Hypothalamus (tissue), 51 donors: ENCODE measurements at places on chromosomes 16 and 17.

DNA sequence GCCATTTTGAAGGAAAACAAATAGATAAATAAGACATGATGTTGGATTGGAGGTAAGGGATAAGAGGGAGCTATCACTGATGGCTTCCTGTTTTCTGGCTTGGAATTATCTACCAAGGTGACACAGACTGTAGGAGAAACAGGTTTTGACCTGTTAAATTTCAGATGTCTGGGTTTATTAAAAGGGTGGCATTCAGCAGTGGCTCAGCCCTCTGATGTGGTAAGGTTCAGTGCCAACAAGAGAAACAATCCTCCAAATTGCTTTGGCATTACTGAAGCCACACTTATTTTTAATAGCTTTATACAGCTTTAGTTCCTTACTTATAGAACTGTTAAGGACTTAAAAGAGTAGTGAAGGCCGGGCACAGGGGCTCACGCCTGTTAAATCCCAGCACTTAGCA, 37.0 kb upstream of the AKAP1 start:
- no peak for DNase-seq

- DNase-seq, result no peak
These were observed 520.4 kb downstream of the WWOX start for GRCh38 chr16:78619811-78620210.

DNA sequence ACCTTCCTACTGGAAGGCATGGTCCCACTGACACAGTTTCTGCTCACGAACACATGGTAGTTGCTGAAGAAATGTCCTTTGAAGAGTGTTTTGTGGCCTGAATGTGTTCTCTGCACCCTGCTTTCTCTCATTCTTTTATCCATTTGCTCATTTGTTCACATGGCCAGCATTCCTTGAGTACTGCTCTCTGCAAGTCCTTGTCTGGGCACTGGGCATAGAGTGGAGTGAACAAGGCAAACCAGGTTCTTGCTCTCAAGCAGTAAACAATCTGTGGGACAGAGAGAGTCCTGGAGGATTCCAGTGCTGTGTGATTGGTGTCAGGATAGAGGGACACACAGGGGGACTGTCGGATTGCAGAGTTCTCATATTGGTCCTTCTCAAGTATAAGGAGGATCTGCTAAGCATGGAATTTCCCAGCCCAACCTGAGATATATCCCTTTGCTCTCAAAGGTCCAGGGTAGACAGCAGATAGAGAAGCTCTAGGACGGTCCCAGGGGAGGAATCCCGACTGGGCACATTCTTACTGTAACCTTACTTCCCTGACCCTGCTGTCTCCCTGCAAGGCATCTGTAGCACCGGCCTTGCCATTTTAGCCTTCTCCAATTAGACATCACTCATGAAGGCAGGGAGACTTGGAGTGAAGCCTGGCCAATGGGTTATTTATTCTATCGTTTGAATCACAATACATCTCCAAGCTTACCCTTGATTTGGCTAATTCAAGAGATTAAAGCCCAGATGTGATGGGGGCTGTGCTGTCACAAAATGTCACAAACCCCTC, 32.3 kb downstream of the ARL4D start:
- DNase-seq, result no peak

DNA sequence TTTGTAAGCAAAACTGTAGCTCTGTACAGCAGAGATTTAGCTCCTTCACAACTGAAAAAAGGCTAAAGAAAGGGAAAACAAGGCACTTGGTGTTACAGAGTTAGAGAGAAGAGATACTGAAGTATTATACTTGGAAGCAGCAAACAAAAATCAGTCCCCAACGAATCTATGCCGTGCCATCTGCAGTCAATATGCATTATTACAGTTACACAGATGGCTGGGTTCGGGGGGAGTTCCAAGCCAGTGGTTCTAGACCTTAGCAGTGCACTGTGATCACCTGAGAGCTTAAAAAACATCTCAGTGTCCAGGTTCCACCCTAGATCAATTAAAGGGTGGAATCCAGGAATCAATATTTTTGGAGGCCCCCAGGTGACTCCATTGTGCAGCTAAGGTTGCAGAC, 489.9 kb downstream of the SHISA9 start:
- no peak for DNase-seq

- no peak for DNase-seq
These were observed 2.8 kb upstream of the DNASE1 start for GRCh38 chr16:3651461-3652372.

- no peak for DNase-seq
These were observed 17.7 kb upstream of the SLC12A3 start for GRCh38 chr16:56847173-56847910.

- DNase-seq, result no peak
These were observed 107.8 kb downstream of the CLEC16A start for GRCh38 chr16:11051879-11052808.

- DNase-seq, result no peak
These were observed 57.5 kb downstream of the PARN start for GRCh38 chr16:14572535-14572934.

DNA sequence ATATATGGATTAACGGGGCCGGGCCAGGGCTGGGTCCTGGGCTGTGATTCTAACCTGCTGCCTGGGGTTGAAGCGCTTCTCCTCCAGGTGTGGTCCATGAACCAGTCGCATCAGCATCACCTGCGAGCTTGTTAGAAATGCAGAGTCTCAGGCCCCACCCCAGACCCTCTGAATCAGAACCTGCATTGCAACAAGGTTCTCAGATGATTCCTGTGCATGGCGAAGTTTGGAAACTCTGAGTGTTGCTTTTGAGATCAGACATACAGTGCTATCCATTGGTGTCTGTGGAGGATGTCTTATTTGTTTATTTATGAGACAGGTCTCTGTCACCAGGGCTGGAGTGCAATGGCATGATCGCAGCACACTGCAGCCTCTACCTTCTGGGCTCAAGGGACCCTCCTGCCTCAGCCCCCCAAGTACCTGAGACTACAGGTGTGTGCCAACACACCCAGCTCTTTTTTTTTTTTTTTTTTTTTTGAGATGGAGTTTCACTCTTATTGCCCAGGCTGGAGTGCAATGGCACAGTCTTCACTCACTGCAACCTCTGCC, 99.8 kb downstream of the PITPNC1 start:
- DNase-seq, result no peak

DNA sequence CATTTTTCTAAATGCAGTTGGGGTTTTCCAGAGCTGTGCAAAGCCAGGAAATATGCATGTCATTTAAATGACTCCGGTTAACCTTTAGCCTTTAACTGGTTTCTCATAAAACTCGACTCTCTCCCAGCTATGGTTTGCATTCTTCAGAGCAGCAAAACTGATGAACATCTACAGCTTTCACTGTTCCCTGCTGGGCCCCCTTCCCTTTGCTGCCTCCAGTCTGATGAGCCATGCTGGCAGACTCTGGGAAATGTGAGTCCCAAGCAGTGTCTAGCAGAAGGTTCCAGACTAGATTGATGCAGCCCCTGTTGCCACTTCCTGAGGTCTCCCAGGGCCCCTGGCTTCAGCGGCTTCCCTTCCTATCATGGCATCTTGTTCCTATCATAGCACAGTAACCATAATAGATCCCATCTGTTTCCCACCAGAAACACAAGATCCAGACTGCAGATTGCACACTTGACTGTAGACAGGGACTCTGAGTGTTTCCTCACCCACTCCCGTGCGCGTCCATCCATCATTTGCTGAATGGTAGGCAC, 135.4 kb downstream of the CLEC16A start:
- no peak for DNase-seq

GRCh38 chr17:74919440-74920305, 3.4 kb downstream of the USH1G start:
- DNase-seq, result no peak

DNA sequence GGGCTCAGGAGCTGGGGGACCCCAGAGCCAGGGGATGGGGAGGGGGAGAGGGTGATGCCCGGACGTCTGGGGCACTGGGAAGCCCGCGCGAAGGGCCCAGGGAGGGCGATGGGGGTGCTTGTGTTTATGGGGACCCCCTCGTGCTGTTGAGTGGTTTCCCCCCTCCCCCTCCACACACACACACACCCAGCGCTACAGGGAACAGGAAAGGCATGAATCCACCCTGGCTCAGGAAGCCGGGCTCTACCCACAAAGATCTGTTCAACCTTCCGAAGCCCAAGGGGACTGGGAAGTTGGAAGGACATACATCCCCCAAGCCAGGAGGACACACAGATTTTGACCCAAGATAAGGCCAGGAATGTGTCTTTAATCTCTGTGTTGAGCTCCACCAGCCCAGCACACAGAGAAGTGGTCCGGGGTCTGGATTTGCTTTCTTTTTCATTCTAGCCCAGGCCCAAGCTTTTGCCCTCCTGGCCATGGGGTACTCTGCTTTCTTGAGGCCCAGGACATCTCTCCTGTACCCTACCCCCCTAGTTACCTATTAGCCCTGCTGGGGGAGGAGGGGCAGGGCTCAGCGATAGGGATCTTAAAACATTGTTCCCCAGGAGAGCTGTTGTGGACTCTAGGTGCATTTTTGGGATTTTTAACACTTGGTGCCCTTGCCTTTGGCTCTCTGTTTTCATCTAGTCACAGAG, 1.2 kb downstream of the UBALD2 start:
- DNase-seq, result no peak

DNA sequence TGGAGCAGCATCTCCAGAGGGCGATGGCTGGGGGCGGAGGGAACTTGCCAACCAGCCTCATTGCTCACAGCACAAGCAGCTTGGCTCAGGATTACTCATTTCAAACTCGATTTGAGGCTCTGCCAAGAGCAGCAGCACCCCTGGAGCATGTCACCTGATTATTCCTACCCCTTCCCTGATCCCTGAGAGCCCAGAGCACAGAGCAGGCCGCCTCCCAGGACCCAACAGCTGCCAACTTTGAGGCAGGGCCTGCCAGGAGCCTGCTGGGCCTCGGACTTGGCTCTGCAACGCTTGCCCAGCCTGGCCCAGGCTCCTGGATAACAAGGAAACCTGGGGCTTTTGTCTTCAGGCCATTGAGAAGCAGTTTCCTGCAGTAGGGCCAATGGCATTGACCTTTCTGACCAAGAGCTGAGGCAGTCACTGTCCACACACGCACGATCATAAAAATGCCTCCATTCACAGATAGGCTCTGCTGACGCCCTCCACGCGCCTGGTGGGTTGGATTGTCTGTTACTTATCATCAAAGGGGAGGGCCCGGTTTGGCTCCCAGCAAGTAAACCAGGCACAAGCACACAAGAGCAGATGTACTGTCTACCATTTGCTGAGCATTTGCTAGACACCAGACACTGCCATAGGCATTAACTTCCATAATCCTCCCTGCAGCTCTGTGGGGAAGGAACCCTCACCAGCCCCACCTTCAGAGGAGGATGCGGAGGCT, 406.6 kb upstream of the EEF2KMT start:
- DNase-seq, result peak; percentile 8

DNA sequence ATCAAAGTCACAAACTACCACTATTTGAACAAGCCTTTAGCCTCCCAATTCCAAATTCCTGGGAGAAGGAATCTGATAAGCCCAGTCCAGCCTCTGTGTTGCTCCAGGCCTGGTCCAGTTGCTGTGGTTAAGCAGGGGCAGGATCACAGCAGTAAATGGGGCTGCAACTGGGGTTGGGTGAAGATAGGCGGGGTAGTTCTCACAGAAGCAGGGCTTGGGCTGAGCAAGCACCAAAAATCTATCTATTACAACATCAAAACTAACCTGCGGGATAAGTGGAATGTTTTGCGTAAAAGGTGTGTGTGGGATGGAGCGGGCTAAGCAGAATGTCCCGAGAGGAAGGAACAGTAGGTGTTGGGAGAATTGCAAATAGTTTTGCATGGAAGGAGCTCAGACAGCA, 23.0 kb upstream of the RNF135 start:
- no peak for DNase-seq

- DNase-seq, result no peak
These were observed 6.0 kb downstream of the KRT15 start for GRCh38 chr17:41512546-41513167.

DNA sequence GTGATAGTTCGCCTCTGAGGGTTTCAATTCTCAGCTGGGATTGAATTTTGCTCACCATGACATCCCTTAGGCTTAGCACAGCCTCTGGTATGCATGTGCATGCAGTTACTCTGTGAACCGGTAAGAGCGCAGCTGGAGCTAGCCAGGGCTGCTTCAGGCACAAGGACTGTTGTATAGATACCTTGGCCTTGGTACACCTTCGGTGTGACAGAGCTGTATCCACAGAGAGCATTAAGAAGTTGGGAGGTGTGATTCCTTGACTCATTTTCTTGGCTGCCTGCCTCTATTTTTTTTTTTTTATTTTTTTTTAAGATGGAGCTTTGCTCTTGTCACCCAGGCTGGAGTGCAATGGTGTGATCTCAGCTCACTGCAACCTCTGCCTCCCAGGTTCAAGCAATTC, 2.2 kb upstream of the NUTF2 start:
- DNase-seq, result no peak

- no peak for DNase-seq
These were observed 70.2 kb upstream of the PSMD7 start for GRCh38 chr16:74226338-74226954.

- peak; percentile 46 for DNase-seq
These were observed at the start of gene TEKT3 for GRCh38 chr17:15341385-15341849. TSS of gene TEKT3 (minus strand) at chr17:15341597. CDS start at chr17:15331585, 10,012 bp downstream.

DNA sequence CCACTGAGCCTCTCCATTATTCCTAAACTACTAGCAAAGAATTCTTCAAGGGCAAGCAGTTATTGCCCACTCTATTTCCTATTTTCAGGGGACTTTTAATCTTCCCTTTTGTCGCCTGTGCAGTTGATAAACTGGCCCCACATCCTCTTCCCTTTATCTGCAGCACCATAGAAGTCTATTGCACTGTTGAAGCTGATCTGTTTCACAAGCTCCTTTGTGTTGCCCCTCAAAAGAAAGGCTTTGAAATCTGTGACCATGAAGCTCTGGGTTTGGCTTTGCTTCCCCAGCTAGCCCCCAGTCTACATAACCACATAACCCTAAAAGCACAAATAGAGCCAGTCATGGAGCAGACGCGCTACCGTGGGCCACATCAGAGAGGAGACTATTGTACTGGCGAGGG, 37.1 kb downstream of the CDRT15 start:
- no peak for DNase-seq

DNA sequence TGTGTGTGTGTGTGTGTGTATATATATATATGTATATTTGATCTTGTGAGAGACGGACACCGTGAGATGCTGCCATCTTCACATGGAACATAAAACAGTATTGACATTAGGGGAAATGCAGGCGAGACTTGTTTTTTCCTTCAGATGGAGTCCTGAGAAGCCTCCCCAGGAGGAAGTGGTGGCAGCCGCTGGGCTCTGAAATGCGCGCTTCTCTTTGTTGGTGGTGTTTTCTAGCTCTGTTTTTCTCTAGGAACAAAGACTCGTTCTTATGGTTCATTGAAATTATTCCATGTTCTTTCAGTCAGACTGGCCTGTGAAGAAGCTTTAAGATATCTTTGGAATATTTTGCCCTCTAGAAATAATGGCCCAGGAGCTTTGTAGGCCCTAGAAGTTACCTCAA, 32.9 kb downstream of the SNX29 start:
- DNase-seq, result no peak

- DNase-seq, result no peak
These were observed 236.1 kb upstream of the CDH5 start for GRCh38 chr16:66130296-66130905.

DNA sequence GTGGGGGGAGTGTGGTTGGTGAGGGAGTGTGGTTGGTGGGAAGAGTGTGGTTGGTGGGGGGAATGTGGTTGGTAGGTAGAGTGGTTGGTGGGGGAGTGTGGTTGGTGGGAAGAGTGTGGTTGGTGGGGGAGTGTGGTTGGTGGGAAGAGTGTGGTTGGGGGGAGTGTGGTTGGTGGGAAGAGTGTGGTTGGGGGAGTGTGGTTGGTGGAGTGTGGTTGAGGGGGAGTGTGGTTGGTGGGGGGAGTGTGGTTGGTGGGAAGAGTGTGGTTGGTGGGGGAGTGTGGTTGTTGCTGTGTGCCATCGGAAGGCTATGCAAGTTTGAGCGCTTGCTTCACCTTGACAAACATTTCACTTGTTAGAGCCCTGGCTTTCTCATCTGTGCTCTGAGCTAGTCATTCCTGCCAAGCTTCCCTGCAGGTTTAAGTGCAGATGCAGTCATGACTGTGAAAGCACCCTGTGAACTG, 20.1 kb downstream of the MINK1 start:
- DNase-seq, result no peak
